ENCODE measurements at places on chromosomes 5 and 9.

DNA sequence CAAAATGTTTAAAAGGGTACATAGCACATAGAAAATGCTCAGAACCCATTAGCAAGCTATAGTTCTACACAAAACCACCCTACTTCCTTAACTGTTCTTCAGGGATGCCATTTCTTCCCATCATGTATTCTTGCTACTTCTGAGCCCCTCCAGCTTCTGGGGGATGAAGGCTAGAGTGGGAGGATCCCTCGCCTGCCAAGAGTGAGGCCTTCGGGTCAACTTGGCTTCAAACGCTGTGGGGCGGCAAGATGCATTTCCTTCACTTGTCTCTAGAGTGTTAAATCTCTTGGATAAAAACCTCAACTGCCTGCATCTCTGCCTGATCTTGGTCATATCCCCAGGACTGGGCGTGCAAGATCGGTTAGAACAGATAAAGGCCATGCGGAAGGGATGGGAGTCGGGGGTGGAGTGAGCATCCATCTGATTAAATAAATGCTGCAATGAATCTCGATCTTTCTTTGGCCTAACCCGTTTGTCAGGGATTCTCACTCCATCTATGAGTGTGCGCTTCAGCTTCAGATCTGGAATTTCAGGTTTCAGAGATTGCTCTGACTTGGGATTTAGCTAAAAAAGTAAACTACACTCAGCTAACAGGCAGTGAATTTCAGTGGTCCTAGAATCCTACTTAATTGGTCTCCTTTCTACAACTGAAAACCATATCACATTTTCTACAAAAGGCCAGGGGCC, 118.0 kb upstream of the PANK3 start:
- DNase-seq = no peak

GRCh38 chr5:59746241-59746765, 147.2 kb downstream of the PDE4D start:
- DNase-seq = no peak

DNA sequence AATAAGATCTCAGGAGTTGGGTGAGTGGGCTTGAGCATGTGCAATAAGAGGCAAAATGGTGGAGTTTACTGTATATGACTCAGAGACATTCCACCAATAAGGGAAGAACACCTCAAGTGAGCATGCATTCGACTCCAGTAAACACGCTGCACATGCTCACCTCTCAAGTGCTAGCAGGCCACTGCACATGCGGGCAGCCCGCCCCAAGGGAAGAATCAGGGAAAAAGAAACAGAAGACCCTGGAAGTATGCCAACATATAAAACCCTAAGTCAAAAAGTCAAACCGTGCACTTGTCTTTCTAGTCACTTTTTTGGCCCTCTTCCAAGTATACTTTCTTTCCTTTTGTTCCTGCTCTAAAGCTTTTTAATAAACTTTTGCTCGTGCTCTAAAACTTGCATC, 245.3 kb upstream of the RASA1 start:
- DNase-seq = no peak

- no peak for DNase-seq
Observed at GRCh38 chr9:71766663-71767062, 1.6 kb downstream of the CEMIP2 start.

GRCh38 chr9:133167096-133167730, 3.5 kb upstream of the GBGT1 start:
- no peak for DNase-seq

DNA sequence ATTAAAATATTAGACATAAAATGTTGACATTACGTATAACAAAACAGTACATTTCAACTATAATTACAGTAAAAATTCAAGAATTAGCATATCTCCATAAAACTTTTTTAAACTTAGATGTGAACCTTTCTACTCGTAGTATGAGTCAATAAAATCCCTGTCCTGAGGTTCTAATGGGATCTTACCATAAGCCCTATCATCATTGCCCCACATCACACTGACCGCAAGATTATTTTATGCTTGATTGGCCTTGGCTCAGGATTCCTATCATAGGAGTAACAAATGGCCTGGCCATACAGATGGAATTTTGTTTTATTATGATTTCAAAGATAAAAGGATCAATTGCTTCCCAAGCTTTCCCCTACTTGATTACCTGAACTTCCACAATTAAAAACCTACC, 238.3 kb downstream of the MEF2C start:
- no peak for DNase-seq

- no peak for DNase-seq
Observed at GRCh38 chr9:99565203-99565602, 256.5 kb upstream of the NR4A3 start.

DNA sequence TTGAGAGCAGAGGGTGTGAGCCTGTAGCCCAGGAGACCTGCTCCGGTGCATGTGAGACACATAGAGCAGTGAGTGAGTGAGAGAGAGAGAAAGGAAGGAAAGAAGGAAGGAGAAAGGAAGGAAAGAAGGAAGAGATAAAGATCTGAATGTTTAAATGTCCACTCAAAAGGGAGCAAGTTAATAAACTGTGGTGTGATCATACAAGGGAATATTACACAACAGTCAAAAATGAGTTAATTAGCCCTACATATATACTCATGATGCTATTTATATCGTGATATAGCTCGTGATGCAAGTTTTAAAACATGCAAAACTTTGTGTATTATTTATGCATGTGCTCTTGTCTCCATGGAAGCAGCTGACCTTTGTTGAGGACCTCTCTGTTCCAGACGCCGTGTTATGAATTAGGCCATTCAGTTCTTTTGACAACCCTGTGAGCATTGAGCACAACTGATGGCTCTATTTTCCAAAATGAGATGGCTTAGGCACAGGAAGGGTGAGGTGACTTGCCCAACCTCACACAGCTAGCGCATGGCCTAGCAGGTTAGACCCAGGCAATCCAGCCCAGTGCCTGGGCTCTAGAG, 70.6 kb downstream of the HMCN2 start:
- DNase-seq = no peak

DNA sequence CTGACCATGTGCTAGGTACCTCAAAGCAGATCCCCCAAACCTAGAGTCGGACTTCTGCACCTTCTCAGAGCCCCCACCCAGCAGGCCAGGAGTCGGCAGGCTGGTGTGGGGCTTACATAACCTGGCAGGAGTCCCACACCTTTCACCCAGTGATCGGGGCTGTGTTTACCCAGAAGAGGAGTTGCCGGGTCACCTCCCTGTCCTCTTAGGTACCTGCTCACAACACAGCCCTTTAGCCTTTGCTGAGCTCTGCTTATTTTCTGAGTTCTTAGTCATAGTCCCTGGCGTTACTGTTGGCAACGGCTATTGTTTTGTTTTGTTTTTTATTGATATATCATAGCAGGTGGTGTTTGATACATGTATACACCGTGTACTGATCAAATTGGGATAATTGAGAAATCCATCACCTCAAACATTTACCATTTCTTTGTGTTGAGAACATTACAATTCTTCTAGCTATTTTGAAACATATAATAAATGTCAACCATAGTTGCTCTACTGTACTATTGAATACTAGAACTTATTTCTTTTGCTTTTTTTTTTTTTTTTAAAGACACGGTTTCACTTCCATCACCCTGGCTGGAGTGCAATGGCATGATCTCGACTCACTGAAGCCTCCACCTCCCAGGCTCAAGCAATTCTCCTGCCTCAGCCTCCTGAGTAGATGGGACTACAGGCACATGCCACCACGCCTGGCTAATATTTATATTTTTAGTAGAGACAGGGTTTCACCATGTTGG, 10.4 kb upstream of the EEIG1 start:
- DNase-seq = no peak

DNA sequence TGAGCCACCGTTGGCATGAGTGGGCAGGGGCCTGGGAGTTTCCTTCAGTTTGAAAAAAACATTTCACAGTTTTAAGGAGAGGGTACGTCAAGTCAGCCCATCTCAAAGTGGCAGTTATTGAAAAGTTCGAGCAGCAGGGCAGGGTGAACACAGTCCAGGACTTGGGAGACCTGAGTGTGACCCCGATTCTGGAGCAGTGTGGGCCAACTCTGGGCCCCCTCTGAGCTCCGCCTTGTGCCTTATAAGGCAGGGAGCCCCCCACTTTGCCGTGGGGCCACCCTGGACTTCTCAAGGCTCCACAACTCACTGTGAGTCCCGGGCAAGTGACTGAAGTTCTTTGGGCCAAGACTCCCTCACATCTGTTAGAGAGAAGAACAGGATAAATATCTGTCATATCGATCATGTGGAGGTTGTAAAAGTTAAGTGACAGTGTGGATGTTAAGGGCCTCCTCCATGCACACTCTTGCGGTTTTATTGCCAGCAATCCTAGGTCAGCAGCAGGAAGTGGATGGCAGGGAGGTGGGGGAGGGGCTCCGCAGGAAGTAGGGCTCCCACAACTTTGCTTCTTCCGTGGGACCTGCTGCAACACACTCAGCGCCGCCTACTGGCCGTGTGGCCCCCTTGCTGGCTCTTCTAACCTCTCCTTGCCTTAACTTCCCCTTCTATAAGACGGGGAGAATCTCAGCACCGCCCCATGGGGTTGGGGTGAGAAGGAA, 38.4 kb downstream of the HRH2 start:
- DNase-seq = no peak

DNA sequence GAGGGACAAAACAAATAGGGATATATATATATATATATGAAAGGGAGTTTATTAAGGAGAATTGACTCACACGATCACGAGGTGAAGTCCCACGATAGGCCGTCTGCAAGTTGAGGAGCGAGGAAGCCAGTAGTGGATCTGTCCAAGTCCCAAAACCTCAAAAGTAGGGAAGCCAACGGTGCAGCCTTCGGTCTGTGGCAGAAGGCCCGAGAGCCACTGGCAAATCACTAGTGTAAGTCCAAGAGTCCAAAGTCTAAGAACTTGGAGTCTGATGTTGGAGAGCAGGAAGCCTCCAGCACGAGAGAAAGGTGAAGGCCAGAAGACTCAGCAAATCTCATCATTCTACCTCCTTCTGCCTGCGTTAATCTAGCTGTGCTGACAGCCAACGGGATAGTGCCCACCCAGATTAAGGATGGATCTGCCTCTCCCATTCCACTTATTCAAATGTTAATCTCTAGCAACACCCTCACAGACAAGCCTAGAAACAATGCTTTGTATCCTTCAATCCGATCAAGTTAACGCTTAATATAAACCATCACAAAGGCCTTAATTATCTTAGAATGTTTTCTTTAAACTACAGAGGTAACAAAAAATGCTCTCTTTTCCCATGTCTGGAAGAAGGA, 23.8 kb upstream of the DAB2 start:
- no peak for DNase-seq

GRCh38 chr9:113372059-113372458, 4.7 kb downstream of the HDHD3 start:
- no peak for DNase-seq

DNA sequence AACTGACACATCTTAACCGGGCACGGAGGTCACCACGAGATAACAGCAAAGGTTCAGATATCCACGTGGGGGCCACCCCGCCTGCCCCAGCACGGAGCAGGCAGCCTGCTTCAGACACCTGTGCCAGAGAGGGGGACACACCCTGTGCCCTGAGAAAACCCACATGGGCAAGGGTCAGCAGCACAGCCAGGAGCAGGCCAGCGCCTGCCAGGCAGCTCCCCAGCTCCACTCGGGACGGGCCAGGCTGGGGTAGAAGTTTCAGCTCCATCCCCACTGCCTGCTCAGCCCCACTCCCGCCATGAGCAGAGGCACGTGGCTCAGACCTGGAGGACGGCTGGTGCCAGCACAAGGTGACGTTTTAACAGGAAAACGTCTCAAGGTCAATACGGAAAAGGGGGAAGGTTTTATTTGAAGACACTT, 22.2 kb downstream of the SLC12A7 start:
- DNase-seq = no peak

DNA sequence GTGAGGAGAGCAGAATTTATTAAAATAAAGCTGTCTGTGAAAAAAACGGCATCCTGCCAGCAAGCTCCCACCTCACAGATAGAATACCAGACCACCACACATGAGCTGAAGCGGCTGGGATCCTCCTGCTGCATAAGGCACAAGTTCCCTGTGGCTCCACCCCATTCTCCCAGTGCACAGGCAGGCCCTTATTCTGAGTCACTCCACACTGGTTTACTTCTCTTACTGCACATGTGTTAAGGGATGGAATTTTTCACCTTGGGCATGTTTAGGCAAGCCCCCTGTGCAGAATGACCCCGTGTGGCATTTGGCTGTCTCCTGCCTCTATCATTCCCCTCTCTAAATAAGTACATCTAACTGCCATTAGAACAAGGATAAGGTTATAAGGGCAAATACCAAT, 115.0 kb upstream of the ELAVL2 start:
- no peak for DNase-seq

DNA sequence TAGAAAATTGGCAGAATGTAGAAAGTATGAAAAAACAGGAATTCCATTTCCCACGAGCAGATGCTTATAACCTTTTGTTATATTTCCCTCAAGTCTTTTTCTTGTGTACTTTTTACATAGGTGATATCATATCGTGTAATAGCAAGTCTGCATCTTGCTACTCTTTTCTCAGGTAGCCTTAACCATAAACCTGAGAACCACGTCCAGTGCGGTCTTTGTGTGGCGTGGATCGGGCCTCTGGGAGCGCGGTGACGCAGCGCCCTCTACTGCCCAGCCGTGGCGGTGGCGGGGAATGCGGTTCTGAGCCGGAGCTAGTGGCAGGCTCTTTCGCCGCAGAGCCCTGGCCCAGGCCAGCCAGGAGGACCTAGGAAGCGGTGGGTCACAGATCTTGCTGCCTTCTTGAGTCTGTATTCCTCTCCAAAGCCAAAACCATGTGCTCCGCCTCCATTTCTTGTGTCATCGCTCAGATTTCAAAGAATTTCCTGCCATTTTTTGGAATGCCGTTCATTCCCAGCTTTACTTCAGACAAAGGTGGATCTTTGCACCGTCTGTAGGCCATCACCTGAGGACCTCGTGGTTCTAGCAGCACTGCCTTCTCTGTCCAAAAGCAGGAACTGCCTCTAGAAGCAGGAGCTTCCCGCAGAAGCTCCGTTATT, 71.9 kb downstream of the MVB12B start:
- no peak for DNase-seq

DNA sequence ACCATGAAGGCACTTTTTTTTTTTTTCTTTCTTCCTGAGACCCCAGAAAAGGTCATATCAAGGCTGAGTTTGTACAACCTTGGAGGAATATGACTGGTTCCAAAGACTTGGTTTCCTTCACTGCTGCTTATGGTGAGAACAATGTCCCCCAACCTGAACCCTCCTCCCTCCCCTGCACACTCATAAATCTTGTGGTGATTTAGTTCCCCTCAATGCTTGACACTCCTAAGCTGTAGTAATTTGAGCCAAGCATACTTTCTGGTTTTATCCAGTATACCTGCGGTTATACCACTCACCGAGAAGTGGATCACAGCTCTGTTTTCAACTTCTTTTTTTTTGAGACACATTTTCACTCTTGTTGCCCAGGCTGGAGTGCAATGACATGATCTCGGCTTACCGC, 149.9 kb upstream of the KLF4 start:
- DNase-seq = no peak

DNA sequence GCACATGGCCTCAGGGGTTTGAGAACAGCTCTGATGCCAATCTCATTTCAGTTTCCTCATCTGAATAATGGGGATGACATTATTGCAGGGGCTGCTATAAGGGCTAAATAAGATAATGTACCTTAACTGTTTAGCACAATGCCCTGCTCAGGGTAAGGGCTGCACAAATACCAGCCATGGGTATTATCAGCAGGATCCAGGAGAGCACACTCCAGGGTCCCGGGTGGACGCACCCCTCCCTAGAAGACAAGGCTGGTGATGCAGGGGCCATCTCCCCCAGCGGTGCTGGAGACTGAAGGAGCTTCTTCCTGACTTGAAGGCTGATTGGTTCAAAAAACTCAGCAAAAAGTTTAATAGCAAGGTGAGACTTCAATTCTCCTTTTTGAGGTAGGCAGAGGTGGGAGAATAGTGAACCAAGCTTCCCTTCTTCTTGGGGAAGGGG, 2.7 kb upstream of the CXXC5 start:
- DNase-seq = no peak

GRCh38 chr9:130766927-130767307, 68.1 kb upstream of the ABL1 start:
- no peak for DNase-seq

GRCh38 chr5:14853685-14854084, 17.9 kb downstream of the ANKH start:
- DNase-seq = no peak

Measured in AG09319 (cell line).